ENCODE measurements at places on chromosomes 12 and 14. TPM values are rescaled to one million over a fixed set of nuclear protein-coding genes. Genes with fewer than 3 reads are reported as not detected.

- DNase-seq = no peak
These were observed 228.5 kb downstream of the VRK1 start for GRCh38 chr14:97025722-97026121.

- DNase-seq = no peak
These were observed 943.0 kb downstream of the GALC start for GRCh38 chr14:87049950-87050349.

DNA sequence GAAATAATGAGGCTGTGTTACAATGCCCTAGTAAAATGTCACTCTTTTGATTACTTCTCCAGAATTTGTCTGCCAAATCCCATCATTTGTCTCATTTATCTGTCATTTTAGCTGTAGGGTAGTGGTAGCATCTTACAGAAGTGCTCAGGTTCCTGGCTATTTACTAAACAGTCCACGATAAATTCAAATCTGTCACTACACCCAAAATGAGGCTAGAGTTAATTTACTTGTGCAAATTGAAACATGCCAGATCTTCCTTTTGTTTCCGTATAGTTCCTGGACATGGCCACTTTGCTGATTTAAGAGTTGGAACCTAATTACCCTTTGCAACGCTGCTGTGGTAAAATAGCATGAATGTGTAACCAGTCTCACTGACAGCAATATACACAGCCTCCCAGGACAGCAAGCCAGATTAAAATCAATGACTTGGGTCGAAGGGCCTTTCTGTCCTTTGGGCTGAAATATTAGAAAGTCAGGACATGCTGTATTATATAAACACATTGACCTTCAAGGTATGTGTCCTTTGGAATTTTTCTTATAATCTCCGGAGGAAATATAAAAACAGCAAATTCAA, 485.4 kb downstream of the MDGA2 start:
- DNase-seq = no peak

- DNase-seq = no peak
These were observed 6.6 kb downstream of the TSPAN19 start for GRCh38 chr12:85029456-85029855.

GRCh38 chr14:36655963-36656686, 5.5 kb upstream of the PAX9 start:
- no peak for DNase-seq

DNA sequence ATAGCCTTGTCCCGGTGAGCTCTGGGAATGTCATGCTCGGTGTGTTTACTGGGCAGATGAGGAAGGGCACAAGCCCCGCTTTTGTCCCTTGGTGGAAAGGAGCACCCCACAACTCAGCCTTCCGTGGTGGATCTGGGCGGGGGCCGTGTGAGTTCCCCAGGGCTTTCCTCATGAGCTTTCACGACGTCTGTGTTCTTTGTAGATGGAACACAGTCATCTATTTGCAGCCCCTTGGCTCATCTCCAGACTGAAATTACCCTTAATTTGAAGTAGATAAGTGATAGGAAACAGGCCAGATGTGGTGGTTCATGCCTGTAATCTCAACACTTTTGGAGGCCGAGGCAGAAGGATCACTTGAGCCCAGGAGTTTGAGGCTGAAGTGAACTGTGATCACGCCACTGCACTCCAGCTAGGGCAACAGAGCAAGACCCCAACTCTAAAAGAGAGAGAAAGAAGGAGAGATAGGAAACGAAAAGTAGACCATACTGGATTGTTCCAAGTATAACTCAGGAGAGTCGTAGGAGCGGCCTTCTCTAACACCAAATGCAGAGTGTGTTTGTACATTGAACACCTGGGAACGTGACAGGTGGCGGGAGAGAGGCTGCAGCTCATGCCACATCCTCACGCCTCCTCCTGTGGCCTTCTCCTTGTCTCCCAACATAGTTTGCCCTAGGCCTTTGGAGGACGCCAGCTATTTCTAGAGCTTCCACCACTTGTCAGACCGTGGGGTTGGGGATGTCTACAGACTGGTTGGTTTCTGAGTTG, 8.8 kb downstream of the P2RX4 start:
- DNase-seq = no peak

PA2G4 gene
- total RNA-seq = 91.4 TPM

TTC9 gene
- total RNA-seq = 5.3 TPM

PALS1 gene
- total RNA-seq = 10.3 TPM

CLEC6A gene
- total RNA-seq = not detected

Measured in right atrium auricular region (tissue), 2 donors.